ENCODE measurements at places on chromosomes 6 and 20. TPM values are rescaled to one million over a fixed set of nuclear protein-coding genes. Genes with fewer than 3 reads are reported as not detected.
A peak's percentile ranks its signal among the peaks of the same experiment; 100 is the strongest.

- no peak for DNase-seq
These were observed 8.4 kb downstream of the CST7 start for GRCh38 chr20:24957326-24958016.

DNA sequence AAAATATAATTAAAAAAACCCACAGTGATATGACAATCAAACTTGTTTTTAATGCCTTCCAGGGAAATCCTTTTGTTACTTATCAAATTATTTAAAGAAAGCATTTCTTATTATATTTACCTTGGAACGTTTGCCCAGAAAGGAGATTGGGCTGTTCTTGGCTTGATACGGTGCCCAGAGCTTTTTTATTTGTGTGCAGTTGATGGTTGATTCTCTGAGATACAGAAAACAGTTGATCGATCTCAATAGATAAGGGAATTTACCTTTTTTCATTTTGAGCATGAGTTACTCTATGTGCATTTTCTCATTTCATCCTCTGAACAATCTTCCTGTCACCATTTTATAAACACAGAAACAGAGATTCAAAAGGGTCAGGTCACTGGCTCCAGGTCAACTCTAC is 72.5 kb upstream of the NEDD9 start:
- no peak for DNase-seq

DNA sequence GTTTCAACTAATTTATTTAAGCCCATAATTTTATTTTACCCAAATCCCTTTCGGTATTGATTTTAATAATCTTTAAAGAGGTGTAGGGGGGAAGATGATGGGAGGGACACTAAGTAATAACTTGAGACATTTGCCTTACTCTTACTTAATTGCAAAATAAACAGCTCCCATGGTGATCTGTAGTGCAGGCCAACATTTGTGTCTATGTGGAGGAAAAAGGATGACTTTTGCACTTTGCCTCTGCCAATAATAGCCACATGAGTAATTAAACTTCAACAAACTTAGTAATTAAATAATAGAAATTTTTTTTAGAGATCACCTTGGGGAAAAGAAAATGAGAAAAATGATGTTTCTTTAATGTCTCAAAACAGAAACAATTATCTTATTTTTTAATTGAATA is 29.9 kb upstream of the CD2AP start:
- DNase-seq = no peak

GRCh38 chr6:156016186-156016976 is 560.7 kb upstream of the NOX3 start:
- no peak for DNase-seq

- no peak for DNase-seq
These were observed 191.7 kb upstream of the HSF2 start for GRCh38 chr6:122207794-122208193.

- DNase-seq = no peak
These were observed 64.0 kb downstream of the BCKDHB start for GRCh38 chr6:80170433-80170832.

- no peak for DNase-seq
These were observed 127.9 kb downstream of the BACH2 start for GRCh38 chr6:90168693-90169131.

DNA sequence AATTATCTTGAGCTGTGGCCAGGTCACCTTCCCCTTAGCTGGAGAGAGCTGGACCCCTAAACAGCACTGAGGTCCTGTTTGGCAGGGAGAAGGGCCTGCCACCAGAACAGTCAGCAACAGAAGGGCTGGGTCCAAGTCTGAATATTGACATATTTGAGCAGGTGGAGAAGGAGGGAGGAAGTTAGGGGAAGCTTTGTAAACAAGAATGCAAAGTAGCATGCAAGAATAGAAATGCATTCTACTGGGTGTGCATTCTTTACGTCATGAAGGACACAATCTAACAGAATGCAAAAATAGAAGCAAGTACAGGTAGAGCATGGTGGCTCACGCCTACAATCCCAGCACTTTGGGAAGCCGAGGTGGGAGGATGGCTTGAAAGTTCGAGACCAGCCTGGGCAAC is 100.5 kb downstream of the QRSL1 start:
- no peak for DNase-seq

DNA sequence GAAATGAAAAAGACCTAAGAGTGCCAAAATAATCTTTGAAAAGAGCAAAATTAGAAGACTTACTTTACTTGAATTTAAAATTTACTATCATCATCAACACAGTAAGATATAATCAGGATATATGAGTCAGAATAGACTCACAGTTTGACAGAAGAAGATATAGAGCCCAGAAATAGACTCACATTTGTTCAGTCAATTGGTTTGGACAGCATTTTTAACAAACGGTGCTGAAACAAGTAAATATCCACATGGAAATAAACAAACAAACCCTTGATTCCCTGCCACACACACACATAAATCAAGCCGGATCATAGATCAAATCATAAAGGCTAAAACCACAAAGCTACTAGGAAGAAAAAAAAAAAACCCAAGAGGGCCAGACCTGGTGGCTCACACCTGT is 291.1 kb downstream of the ADGRG6 start:
- DNase-seq = no peak

DNA sequence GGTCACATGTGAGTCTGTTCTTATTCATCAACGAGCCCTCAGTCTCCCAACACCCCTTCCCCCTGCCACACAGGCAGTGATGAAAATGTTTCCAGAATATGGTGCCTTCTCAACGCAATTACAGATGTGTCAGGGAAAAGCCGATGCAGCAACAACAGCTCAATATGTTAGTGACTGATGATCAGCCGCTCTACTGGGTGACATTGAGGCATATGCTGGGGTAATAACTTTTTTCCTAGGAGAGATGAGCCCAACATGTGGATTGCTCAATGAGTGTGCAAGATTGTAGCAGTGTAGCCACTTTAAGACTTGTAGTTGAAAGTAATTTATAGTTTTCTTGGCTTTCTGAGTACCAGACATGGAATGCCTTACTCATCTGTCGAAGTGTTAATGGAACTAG is 49.4 kb downstream of the DTD1 start:
- DNase-seq = no peak

DNA sequence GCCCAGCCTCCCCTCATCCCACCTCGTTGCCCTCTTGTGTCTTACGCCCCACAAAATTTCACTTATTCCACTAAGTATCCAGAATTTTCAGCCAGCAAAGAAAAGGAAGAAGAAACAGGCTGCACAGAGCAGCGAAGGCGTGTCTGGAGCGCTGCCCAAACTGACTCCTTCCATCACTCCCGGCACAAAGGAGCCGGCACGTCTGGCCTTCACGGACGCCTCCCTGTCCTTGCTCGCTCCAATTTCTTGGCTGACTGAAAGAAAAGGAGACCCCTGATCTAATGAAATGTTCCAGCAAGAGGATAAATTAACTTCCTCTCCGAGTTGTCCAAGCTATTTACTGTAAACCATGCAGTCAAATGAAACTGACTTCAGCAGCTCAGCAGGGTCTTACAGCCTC is 152.3 kb upstream of the CDH4 start:
- no peak for DNase-seq

GRCh38 chr20:3997446-3997845 is 17.9 kb downstream of the RNF24 start:
- no peak for DNase-seq

DNA sequence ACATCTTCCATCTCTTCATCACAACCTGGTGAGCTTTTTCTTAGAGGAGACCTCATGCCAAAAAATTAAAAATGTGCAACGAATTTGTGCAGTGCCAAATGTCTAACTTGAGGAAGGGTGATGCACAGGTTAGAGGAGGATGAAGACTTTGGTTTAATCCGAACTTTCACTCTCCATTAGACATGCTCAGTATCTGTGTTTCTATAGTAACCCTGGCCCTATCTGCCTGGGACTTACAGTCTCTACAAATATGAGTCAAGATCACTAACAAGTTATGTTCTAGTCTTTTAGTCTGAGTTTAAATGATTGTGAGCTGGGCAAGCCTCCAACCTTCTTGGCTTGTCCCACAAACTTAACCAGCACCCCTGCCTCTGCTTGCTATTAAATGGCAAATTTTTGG is 377.0 kb downstream of the BMP2 start:
- DNase-seq = no peak

DNA sequence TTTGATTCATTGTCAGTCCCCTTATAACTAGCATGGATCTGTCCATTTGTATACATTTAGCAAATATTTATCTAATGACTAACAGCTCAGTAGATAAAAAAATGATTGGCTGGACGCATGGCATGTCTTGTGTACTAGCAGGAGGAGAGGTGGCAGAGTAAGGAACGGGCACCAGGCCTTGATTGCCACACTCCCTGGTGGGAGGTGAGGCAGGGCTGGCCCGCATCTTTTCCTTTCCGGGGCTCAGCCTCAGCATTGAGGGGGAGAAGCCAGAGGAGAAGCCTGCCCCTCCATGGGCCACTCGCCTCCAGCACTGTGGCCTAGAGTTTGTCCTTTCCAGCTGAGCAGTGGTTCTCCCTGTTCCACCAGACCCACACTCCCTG is 84.9 kb upstream of the TMEM181 start:
- DNase-seq = peak; percentile 32

- peak; percentile 22 for DNase-seq
These were observed 46.8 kb upstream of the PXDC1 start for GRCh38 chr6:3798055-3798919.

DNA sequence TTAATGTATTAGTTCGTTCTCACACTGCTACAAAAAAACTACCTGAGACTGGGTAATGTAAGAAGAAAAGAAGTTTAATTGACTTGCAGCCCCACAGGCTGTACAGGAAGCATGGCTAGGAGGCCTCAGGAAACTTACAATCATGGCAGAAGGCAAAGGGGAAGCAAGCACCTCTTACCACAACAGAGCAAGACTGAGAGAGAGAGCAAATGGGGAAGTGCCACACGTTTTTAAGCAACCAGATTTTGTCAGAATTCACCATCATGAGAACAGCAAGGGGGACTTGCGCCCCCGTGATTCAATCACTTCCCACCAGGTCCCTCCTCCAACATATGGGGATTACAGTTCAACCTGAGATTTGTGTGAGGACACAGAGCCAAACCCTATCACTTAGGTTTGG is 70.8 kb upstream of the SRSF6 start:
- no peak for DNase-seq

DNA sequence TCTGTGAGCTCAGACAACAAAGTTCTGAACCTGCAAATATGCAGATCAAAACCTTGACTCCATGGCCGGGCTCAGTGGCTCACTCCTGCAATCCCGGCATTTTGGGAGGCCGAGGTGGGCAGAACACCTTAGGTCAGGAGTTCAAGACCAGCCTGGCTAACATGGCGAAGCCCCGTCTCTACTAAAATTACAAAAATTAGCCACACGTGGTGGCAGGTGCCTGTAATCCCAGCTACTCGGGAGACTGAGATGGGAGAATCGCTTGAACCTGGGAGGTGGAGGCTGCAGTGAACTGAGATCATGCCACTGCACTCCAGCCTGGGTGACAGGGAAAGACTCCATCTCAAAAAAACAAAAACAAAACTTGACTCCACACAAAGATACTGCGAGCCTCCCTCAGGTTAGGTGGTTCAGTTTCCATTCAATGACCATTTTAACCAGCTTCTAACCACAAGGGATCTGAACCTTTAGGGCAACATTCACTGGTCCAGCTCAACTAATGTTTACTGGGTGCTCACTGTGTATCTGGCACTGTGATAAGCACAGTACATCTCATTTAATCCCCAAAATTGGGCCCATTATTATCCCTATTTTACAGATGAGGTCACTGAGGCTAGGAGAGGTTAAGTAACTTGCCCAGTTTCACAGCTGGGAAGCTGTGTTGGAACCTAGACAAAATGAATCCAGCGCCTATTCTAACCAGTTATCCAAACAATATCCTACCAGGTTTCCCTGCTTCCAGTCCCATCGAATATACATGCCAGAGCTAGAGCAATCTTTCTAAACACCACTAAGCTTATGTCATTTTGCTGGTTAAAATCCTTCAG is 1.8 kb downstream of the SNRPB start:
- no peak for DNase-seq

GRCh38 chr6:155158030-155158843 is 105.6 kb upstream of the CLDN20 start:
- DNase-seq = no peak

DNA sequence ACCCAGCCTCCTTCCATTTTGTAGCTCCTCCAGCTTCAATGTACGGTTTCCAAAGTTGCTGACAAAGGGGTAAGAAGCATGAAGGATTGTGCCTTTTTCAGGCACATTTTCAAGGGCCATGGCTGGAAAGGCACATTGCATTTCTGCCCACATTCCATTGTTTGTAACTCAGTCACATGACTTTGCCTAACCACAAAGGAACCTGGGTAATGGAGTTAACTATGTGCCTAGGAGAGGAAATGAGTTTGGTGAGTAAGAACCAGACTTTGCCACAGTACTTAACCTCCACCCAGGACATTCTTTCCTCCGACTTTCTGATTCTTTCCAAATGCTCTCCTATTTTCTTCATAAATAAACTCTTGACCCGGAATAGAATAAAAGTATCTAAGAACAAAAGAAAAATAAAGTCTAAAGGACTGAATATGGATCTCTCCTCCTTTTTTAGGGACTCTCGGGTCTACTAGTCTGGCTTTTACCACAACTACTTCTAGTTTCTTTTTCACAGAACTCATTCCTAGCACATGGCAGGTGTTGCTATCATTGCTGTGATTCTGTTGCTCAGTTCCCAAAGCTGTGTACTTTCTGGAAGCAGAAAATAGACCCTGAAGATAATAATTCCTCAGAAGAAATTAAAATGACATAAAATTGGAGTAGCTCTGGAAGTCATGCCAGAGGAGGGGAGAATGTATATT is 81.5 kb upstream of the ISM1 start:
- DNase-seq = no peak

DNA sequence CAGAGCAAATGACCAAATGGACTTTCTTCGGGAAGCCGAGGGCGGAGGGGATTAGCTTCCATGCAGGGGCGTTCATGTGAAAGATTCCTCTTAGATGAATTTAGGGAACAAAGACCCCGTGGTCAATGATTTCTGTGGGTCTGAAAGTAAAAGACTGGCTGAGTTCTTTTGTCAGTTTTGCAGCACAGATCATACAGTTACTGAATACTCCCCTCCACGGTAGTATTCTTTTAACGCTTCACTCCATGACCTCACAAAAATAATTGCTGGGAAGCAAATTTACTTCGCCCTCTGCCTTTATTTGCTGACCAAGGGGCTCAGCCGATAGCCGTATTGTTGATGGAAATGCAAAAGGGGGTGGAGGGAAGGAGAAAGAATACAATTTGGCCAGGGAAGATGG is 86.0 kb upstream of the SALL4 start:
- no peak for DNase-seq

The RIPOR2 gene
- total RNA-seq = 4.7 TPM

The ACSS1 gene
- 3.6 TPM for total RNA-seq

The TBXT gene
- not detected for total RNA-seq

The EFCAB8 gene
- 1.1 TPM for total RNA-seq

The KCNB1 gene
- total RNA-seq = not detected

The ARHGAP40 gene
- total RNA-seq = 8.3 TPM

The RIMS1 gene
- 1.4 TPM for total RNA-seq

The CAP2 gene
- total RNA-seq = 15.7 TPM
